Activated naive CD4-positive, alpha-beta T cell treated with anti-CD3 and anti-CD28 coated beads, Interleukin-2, amount 10 ng/mL, durations not matched to agents 5 hours and 36 hours (primary cell): ENCODE measurements at places on chromosomes 13 and 19. TPM values are rescaled to one million over a fixed set of nuclear protein-coding genes. Genes with fewer than 3 reads are reported as not detected.

The ZBTB7A gene
- total RNA-seq = 45.7 TPM

The NCR1 gene
- total RNA-seq = 0.58 TPM

The IRGQ gene
- 12.2 TPM for total RNA-seq

The ANKLE1 gene
- total RNA-seq = 7.0 TPM

The SLC25A41 gene
- not detected for total RNA-seq

The TSSK6 gene
- 4.7 TPM for total RNA-seq

The GIPR gene
- total RNA-seq = 4.2 TPM

The ZIM2 gene
- not detected for total RNA-seq

The SETDB2 gene
- total RNA-seq = 16.1 TPM

The ZNF433 gene
- 0.39 TPM for total RNA-seq

The OR7A5 gene
- not detected for total RNA-seq

The OVOL3 gene
- not detected for total RNA-seq

The ANGPTL8 gene
- total RNA-seq = not detected

The RNASEH2A gene
- total RNA-seq = 30.9 TPM

The GPR183 gene
- 16.7 TPM for total RNA-seq
